HepG2 (cell line): ENCODE measurements at places on chromosomes 6 and 20. TPM values are rescaled to one million over a fixed set of nuclear protein-coding genes. Genes with fewer than 3 reads are reported as not detected.
A peak's percentile ranks its signal among the peaks of the same experiment; 100 is the strongest.

The BPIFB1 gene
- total RNA-seq: 0.18 and 0.82 TPM in 2 replicates

The KHDC1L gene
- not detected in 2 replicates for total RNA-seq

- DNase-seq: no peak
Measured at GRCh38 chr6:20203561-20204511, 8.4 kb downstream of the MBOAT1 start.

The FOXC1 gene
- 0.46 and 0.55 TPM in 2 replicates for total RNA-seq

DNA sequence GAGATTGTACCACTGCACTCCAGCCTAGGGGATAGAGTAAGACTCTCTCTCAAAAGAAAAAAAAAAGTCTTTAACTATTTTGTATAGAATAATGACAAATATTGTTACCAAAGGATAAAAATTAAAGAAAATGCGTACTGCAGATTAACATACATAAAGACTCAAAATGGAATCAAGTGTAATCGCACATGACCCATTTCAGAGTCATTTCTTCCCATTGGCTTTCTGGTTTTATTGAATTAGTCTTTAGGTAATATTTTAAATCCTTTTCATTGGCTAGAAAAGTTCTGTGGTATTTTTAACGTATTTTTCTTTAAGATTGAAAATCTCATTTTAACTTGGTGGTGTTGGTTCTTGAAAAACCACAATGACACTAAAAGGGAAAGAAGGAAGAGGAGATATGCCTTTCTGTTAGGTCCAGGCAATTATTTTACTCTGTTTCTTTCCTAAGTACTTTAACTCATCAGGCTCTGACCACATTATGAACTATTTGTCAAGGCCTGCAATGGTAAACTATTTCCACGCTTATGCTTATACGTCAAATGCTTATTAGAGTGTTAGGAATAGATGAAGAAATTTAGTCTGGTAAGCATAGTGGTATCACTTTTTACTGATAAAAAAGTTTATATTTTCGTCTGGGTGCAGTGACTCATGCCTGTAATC is 52.3 kb downstream of the PLEKHG1 start:
- DNase-seq: no peak

- no peak for DNase-seq
Measured at GRCh38 chr6:90072501-90072900, 178.2 kb downstream of the GJA10 start.

DNA sequence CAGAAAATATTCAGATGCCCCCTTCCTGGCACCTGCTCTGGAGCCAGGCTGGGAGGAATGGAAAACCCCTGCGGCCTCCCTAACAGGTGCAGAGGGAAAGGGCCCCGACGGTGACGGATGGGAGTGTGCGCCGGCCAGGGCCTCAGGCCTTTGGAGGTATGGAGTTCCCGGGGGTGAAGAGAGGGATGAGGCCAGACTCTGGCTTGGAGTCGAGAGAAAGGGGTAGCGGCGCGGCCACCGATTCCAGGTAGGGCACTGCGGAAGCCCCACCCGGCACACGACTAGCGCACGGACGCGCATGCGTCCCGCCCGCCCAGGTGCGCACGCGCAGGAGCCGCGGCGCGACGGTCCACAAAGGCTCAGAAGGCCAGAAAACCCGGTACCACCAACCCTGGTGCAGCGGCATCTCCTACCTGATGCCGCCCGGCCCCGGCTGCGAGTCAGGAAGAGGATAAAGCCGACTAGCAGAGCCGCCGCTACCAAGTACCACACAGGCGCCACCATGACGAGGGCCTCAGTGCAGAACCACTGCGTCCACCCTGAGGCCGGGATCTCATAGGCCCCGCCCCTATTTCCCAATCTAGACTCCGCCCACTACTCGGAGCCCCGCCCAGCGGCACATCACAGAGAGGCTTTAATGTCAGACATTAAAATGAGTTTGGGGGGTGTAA is at the start of gene DDRGK1:
TSS of gene DDRGK1 (minus strand) at position 559 of the 671 bp plus-strand sequence. CDS start at position 504, 55 bp downstream.
- DNase-seq: peak; percentile 85

The ANGPT4 gene
- total RNA-seq: not detected in 2 replicates

DNA sequence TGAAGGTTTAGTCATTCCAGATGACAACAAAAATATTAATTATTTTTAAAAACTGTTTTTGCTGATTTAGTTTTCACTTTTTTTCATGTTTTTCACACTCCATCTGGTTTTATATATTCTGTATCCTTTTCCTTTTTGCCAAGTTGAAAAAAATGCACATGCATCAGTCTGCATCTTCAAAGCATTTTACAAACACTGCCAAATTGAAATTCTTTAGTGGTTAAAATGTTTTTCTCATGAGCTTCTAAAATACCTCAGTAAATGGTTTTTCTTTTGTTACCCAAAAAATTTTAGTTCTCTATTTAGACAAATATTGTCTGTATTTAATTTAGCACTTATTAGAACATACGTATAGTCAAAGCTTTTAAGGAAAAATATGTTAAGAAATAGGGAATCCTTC is 386.9 kb upstream of the HSF2 start:
- no peak for DNase-seq

- DNase-seq: no peak
Measured at GRCh38 chr6:72844614-72845013, 222.8 kb downstream of the KCNQ5 start.

DNA sequence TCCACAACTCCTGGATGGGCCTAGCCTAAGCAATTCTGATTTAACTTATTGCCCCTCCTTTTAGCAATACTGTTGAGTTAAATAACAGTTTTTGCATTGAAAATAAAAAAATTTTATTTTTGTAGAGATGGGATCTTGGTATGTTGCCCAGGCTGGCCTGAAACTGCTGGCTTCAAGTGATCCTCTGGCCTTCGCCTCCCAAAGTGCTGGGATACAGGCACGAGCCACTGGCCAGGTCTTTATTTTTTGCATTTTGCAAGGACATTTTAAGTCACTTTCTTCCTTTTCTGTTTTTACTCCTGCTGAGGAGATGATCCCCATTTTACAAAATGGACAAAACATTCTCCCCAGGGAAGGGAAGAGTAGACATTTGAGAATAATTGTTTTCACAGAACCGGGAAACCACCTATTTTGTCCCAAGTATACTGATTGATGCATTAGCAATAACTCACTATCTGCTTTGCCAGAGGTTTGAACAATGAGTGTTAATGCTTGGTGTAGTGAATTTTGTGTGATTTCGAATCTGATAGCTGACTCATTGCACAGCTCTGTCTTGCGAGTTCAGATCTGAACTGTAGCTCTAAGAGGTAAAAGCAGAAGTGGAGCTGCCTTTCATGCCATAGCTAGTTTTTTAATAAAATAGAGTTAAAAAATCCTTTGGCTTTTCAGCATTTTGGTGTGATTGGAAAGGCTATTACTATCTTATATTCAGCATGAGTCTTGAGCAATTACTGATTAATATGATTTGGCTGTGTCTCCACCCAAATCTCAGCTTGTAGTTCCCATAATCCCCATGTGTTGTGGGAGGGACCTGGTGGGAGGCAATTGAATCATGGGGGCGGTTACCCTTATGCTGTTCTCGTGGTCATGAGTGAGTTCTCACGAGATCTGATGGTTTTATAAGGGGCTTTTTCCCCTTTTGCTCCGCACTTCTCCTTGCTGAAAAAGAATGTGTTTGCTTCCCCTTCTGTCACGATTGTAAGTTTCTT is 20.9 kb downstream of the IGF2R start:
- DNase-seq: no peak

- DNase-seq: no peak
Measured at GRCh38 chr20:7601431-7601830, 338.8 kb downstream of the HAO1 start.

DNA sequence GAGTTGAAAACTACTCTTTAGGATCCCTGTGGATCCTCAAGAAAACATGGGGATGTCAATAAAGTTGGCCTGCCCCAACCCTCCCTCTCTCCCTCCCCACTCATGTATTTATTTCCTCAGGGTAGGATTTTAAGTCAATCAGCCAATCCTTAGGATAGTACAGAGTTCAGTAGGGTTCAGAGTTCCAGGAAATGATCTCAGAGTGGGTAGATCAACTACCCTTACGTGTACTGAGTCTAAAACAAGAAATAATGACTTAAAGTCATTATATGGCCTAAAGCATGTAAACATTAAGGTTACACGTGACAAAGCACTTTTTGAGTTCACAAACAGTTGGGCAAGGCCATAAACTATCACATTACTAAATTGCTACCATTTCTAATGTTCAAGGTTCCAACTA is 47.2 kb upstream of the REV3L start:
- DNase-seq: peak; percentile 40

The FAM209B gene
- total RNA-seq: 0.24 and 0.32 TPM in 2 replicates

DNA sequence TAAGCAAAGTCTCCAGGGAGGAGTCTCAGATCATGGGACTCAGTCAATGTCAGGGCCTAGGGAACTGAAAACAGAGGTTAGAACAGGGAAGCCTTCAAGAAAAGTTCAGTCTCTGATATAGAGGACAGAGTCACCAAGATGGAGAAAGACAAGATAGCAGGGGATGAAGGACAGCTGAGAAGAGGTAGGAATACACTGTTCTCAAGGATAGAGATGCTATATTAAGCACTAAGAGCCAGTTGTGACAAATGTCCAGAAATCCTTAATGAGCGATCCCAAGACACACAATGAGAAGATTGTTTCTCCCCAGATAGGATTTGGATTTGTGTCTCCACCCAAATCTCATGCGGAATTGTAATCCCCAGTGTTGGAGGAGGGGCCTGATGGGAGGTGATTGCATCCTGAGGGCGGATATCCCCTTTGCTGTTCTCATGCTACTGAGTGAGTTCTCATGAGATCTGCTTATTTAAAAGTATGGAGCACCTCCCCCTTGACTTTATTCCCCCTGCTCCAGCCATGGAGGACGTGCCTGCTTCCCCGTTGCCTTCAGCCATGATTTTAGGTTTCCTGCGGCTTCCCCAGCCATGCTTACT is 168.2 kb downstream of the AKAP7 start:
- DNase-seq: no peak

The CD40 gene
- 2.2 and 4.6 TPM in 2 replicates for total RNA-seq

The DEFB132 gene
- not detected in 2 replicates for total RNA-seq

- no peak for DNase-seq
Measured at GRCh38 chr20:9583151-9583550, 68.8 kb downstream of the LAMP5 start.

- no peak for DNase-seq
Measured at GRCh38 chr6:169936355-169936975, 185.0 kb downstream of the ERMARD start.

The SLC17A3 gene
- total RNA-seq: 0.09 TPM in 1 of 2 replicates, not detected in the other

DNA sequence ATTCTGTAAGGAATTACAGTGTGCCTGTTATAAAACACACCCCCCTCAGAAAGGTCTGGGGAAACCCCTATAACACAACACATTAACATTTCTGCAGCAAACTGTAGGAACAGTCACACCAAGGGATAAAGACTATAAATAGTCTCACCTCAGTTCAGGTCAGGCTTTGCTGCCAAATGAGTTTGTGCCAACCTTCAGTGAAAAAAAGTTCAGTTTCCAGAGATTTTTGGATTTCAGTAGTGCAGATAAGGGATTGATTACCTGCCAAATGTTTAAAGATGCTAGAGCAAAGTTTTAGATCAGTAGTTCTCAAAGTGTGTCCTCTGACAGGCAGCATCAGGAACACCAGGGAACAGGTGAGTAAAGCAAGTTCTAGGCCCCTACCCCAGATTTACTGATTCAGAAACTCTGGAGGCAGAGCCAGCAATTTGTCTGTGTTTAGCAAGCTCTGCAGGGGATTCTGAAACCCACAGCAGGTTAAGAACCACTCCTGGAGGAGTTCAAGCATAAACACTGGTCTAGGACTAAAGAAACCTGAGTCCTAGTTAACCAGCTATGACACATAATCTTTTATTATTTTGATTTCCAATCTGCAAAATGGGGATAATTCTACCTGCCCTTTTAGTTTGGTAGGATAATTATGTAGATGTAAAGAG is 111.0 kb downstream of the RCAN2 start:
- DNase-seq: no peak

GRCh38 chr6:118719351-118720124 is 68.1 kb upstream of the CEP85L start:
- no peak for DNase-seq
